ENCODE measurements at places on chromosomes 16 and 17.

DNA sequence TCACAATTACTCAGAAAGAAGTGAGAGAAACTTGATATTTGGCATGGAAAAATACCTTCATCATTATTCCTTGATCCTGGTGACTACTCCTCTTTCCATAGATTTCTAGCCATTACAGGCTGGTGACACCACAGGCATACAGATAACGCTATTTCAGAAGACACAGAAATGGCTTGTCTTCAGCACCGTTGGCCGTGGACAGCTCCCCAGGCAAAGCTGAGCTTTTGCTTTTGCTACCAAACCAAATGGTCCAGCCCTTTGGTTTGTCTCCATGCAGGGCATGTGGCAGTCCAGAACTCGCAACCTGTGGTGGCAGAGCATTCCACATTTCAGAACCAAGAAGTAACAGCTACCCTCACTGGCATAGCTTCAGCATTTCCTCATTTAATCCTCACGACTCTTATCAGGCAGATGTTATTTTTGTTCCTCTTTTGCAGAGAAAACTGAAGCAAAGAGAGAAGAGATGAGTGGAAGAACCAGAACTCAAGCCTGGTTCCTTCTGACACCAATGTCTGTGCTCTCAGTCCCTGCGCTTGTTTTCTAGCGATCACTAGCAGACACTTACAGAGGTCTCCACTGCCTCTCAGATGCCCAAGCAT, 55.5 kb downstream of the HS3ST4 start:
- DNase-seq: no peak

DNA sequence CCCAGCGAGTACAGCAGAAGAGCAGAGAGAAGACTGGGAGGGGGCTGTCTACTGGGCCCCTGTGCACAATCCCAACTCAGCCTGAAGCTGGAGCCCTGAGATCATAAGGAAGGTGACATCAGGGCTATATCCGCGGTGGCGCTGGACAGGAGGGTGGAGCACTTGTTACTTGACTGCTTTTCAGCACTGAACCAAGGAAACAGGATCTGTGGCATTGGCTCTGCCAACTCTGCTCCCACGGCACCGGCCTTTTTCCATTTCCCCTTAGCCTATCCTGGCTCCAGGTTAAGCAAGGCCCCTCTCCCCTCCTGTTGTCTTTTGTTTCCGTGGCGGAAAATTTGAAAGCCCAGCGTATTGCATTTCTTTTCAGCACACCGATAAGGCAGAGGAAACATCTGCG, 125.0 kb upstream of the IRX3 start:
- no peak for DNase-seq

- DNase-seq: no peak
Observed at GRCh38 chr17:79410681-79411080, 200.2 kb downstream of the RBFOX3 start.

DNA sequence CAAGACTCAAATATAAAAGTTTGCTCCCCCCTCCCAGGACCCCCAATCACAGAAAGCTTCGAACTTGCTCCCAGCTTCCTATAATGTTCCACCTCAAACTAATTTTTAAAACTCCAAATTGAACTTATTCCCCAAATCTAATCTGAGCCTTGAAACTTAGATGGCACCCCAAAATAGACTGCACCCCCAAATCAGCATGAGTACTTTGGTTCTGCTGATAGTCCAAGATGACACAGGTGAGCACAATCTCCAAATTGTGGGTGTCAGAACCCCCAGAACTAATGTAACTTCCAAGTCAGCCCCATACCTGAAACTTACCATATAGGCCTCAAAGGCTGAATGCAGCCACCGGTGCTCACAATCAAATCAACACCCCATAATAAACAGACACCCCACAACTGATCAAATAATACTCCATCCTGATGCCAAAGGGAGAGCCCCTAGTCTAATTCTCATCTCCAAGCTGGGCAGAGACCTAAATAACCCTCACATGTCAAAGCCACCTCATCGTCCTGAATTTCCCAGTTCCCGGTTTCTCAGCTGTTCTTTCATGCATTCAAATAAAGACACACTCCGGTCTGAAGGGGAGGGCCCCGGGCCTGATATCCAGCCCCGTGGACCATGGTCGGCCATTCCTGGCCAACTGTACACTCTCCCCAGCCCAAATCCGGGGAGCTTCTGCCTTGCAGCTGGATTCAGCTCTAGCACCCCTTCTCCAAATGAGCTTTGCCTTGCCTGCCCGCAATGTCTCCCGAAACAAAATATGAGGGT, 1.8 kb upstream of the BCL6B start:
- DNase-seq: no peak

GRCh38 chr16:9151074-9151473, 59.6 kb downstream of the HAPSTR1 start:
- DNase-seq: no peak

GRCh38 chr17:51667706-51668083, 407.3 kb downstream of the UTP18 start:
- DNase-seq: no peak

DNA sequence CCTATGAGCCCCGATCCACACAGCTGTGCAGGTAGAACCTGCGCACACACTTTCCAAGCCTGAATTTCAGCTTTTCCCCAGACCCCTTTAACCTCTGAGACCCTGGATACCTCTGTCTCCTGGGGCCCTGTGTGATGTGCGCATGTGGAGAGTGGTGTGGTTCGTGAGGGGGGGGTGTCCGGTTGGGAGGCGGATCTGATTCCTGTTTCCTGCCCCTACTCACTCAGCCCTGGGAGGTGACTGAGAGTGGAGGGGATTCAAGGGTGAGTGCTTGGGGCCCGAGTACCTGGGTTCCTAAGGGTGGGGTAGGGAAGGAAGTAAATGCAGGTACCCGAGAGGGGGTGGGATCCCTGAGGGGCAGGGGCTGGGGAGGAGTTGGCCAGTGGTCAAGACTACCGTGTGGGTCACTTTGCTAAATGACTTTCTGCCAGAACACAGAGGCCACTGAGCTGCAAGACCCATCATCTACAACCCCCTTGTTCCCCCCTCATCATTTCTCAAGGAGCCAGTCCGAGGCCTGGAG, 621 bp downstream of the ARHGEF15 start:
- no peak for DNase-seq

DNA sequence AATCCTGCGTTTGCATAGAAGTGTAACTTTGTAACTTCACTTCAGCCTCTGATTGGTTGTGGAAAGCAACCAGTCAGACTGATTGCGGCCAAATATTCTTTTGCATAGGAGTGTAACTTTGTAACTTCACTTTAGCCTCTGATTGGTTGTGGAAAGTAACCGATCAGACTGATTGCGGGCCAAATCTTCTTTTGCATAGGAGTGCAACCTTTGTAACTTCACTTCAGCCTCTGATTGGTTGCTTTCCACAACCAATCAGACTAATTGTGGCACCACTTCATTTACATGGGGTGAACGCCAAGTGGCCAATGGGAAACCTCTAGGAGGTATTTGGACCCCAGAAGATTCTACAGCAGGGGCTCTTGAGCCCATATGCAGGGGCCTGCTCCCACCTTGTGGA, 1.8 kb upstream of the TMEM98 start:
- no peak for DNase-seq

- no peak for DNase-seq
Observed at GRCh38 chr17:36840796-36841195, 96.5 kb upstream of the LHX1 start.

DNA sequence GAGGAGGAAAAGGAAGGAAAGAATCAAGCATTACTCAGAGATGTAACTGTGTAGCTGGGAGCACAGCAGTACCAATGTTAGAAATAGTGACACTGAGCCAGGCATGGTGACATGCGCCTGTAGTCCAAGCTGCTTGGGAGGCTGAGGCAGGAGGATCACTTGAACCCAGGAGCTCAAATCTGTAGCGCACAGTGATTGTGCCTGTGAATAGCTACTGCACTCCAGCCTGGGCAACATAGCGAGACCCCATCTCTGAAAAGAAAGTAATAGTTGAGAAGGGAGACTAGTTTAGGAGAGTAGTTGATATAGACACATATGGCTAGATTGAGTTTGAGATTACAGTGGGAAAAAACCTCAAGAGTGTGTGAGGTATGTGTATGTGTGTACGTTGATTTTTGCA, 17.8 kb downstream of the MAP3K3 start:
- DNase-seq: no peak

DNA sequence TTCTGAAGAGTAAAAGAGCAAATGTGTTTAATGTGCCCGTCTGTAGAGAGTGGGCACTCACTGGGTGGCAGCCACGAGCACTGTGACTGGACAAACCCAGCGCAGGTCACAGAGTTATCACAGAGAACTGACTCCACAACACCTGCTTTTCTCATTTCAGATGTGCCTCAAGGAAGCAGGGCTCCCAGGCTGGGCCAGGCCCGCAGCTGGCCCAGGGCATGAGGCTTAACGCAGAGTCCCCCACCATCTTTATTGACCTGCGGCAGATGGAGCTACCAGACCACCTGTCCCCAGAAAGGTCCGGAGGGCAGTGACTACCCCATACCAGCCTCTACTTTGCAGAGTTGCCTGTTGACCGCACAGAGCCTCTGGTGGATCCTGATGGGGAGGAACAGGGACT, 11.9 kb downstream of the DNAAF8 start:
- DNase-seq: no peak

- no peak for DNase-seq
Observed at GRCh38 chr16:65772134-65772732, 594.3 kb upstream of the CDH5 start.

DNA sequence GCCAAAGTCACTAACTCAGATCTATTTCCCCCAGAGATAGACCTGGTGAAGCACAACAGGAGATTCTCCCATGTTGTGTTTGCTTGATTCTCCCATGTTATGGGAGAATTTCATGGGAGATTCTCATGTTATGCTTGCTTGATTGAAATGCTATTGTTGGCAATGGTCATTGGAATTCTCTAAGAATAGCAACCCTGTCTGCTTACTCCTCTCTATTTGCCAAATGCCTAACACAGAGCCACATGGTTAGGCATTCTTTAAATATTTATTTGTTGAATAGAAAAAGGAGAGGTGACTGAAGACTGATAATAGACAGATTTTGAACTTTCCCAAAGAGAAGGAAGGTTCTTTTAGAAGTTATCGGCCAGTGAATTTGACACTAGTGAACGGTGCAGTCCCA, 111.5 kb upstream of the MPHOSPH6 start:
- no peak for DNase-seq

DNA sequence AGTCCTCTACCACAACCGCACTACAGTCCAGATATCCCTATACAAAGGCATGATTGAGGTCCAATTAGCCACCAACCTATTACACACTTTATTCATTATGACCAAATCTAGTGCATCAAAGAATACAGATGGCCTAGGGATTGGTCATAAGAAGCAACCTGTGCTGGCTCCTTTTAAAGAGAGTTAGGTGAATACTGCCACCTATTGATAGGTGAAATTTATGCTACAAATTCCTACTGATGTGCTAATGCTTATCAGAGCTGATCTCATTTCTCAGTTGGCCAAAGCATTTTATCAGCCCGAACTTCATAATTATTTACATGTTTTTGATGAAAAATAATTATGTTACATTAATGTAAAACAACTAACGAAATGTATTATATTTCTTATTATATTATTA, 166.3 kb downstream of the ANKFN1 start:
- no peak for DNase-seq

DNA sequence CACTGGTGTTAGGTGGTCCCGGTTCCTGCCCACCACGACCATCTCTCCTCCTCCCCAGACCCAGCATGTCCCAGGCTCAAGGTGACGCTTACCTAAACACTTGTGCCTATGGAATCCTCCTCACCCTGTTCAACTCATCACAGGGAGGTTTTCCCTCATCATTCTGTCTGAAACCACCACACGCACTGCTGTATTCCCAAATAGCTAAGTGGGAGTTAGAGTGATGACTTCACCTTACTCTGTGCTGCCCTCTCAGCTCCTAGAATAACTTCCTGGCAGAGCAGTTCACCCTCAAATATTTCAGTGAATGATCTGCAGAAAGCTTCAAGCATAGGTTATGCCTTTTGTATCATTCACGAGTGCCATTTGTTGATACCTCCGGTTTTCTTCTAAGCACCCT, 216.5 kb downstream of the CPPED1 start:
- DNase-seq: no peak

GRCh38 chr17:59378675-59379074, 47.2 kb downstream of the YPEL2 start:
- DNase-seq: no peak

- no peak for DNase-seq
Observed at GRCh38 chr16:56198755-56199114, 7.4 kb downstream of the GNAO1 start.

Measured in right lobe of liver (tissue), 6 donors.